ENCODE measurements at places on chromosomes 2 and 18.

GRCh38 chr18:7662866-7663265 lies 95.8 kb downstream of the PTPRM start:
- DNase-seq: no peak

DNA sequence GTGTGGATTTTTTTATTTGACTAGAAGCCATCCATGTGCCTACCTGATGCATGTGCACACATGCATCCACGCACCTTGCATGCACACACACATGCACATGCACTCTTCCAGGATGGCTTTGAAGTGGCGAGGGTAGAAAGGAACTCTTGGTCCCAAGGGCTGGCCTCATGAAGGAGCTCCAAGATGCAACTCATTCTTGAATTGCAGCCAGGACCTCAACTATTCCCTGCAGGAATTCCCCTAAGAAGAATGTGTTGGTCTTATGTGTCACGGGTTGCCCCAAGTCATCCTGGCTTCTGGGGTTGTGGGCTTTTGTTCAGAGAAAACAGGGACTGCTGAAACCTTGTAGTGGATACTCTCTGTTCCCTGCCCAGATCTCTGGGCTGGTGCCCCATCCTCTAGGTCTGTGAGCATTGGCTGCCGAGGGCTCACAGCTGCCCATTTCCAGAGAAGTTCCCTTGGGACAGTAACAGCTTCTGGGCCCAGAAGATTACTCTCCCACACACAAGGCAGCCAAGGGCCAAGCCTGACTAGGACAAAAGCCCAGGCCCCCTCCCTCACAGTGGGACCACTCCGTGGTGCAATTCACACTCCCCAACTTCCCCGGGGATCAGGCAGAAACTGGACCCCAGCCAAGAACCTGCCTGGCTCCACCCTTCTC lies 137.6 kb downstream of the COPS8 start:
- DNase-seq: peak; percentile 93

DNA sequence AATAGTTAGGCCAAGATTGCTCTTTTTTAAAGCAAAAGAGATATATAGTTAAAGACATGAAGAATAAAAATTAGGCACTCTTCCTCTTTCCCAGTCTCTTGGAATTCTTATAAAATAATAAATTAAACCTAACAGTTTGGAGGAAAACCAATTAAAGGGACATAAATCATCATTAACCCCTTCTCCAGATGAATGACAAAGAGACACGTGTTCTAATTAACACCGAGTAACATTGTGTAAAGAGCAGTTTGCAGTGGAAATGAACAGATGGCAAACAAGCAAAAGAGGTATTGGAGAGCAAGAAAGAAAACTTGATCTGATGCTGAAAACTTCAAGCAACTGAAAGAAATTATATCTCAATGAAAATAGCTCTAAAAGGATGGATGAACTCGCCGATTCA lies 48.4 kb downstream of the BCL2 start:
- DNase-seq: no peak

GRCh38 chr2:50987616-50988313 lies 44.2 kb downstream of the NRXN1 start:
- no peak for DNase-seq

- DNase-seq: no peak
Measured at GRCh38 chr2:151007365-151007764, 254.3 kb downstream of the RBM43 start.

DNA sequence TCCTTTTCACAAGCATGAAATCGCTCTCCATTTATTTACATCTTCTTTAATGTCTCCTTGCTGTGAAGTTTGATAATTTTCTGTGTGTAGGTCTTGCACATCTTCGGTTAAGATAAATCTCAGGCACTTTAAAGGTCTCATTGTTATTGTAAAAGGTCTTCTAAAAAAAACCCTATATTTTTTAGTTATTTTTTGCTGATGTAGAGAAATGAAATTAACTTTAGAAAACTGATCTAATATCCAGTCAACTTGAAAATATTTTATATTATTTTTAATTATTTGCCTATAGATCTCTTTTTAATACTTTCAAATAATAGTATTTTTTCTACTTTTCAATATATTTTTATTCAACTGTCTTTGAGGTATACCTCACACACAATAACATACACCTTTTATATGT lies 169.4 kb downstream of the INSIG2 start:
- no peak for DNase-seq

- DNase-seq: peak; percentile 43
Measured at GRCh38 chr18:3463051-3463450, 13.1 kb downstream of the TGIF1 start.

DNA sequence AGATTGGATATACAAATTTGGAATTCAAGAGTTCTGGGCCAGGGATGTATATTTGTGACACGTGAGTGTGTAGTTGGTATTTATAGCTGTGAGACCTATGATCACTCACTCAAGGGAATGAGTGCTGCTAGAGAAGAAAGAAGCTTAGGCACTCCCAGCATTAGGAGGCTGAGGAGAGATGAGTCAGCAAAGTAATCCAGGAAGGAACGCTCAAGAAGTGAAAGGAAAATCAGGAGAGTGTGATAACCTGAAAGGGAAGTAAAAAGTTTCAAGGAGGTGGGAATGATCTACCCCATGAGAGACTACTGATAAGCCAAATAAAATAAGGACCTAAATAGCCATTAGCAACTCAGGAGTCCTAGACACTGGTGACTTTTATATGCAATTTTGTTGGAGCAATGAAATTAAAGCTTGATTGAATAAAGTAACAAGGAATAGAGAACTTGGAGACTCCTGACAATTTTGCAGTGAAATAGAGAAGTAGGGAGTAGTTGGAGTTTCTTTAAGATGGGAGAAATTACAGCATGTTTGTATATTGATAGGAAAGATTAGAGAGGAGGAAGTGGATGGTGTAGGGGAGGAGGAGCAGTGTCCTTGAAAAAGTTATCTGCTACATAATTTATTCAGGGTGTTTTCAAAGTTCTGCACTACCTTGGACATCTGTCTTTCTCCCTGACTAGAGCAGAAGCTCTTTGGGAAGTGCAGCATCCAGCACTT lies 89.9 kb downstream of the UBE2E3 start:
- DNase-seq: peak; percentile 68
